Activated T-helper 1 cell treated with Interleukin-2 at 50 U/mL for 16 hours (primary cell): ENCODE measurements at places on chromosomes 5 and 9.

- DNase-seq = no peak
Observed at GRCh38 chr5:163473635-163474243, 13.3 kb downstream of the HMMR start.

DNA sequence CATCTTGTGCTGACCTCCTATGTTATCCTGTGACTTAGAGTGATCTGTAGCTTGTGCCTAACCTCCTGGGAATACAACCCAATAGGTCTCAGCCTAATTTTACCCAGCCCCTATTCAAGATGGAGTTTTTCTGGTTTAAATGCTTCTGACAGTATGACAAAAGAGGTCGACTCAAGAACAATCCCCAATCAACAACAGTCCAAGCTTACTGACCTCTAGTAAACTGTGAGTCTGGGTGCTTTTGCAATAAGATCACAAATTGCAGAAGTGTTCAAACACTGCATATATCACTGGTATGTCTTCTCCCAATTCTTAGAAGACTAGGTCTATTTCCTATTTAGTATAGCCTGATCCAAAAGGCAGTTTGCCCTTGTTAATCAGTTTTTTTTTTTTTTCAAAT lies 323.5 kb upstream of the PTGER4 start:
- no peak for DNase-seq

DNA sequence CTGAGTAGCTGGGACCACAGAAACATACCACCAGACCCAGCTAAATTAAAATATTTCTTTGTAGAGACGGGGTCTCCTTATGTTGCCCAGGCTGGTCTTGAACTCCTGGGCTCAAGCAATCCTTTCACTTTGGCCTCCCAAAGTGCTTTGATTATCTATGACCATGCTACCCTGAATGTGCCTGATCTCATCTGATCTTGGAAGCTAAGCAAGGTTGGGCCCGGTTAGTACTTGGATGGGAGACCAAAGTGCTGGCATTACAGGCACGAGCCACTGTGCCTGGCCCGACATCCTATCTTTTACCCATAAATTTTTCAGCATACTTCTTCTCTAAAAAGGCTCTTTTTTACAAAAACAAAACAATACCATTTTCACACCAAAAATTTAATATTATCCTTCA lies 137.0 kb upstream of the LRRTM2 start:
- DNase-seq = no peak

- DNase-seq = no peak
Observed at GRCh38 chr9:26181836-26182235, 503.6 kb upstream of the TUSC1 start.
